Activated effector memory CD4-positive, alpha-beta T cell treated with anti-CD3 and anti-CD28 coated beads, Interleukin-2, amount 50 U/mL, for 16 hours (primary cell): ENCODE measurements at places on chromosomes 3 and 15.
A peak's percentile ranks its signal among the peaks of the same experiment; 100 is the strongest.

DNA sequence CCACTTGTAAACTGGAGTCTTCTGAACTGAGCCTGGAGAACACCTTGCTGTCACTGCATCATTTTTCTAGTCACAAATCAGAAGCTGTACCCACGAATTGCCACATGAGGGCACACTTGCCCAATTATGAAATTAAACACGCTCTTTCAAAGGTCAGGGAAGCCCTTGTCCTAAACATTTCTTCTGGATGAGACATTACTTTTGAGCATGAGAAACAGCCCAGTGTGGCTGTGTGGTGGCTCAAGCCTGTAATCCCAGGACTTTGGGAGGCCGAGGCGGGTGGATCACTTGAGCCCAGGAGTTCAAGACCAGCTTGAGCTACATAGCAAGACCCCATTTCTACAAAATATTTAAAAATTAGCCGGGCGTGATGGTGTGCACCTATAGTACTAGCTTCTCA, 27.5 kb upstream of the CFAP161 start:
- DNase-seq, result peak; percentile 68

GRCh38 chr15:99148851-99149276, 44.0 kb downstream of the SYNM start:
- no peak for DNase-seq

GRCh38 chr15:57647791-57648130, 56.1 kb downstream of the MYZAP start:
- no peak for DNase-seq

- no peak for DNase-seq
These were observed 12.0 kb downstream of the SPPL2A start for GRCh38 chr15:50753463-50753862.

DNA sequence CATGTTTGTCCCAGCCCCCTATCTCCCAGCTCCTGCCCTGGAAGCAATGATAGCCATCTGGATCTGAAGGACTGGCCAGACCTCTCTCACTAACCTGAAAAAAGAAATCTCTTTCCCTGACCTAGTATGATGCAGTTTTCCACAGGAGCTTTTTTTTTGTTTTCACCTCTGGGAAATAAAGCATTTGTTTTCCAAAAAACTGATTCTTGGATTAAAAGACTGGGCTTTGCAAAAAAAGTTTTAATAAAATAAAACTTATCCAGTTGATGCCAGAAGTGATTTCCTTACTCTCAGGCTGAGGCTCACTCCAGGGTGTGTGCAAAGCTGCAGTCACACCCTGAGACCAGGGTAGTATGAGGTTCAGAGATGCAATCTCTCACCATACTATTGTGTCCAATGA, 104.0 kb downstream of the RYK start:
- DNase-seq, result no peak

GRCh38 chr15:58520464-58520863, 88.7 kb downstream of the LIPC start:
- peak; percentile 42 for DNase-seq

GRCh38 chr3:31895471-31895870, 85.6 kb downstream of the OSBPL10 start:
- DNase-seq, result no peak

DNA sequence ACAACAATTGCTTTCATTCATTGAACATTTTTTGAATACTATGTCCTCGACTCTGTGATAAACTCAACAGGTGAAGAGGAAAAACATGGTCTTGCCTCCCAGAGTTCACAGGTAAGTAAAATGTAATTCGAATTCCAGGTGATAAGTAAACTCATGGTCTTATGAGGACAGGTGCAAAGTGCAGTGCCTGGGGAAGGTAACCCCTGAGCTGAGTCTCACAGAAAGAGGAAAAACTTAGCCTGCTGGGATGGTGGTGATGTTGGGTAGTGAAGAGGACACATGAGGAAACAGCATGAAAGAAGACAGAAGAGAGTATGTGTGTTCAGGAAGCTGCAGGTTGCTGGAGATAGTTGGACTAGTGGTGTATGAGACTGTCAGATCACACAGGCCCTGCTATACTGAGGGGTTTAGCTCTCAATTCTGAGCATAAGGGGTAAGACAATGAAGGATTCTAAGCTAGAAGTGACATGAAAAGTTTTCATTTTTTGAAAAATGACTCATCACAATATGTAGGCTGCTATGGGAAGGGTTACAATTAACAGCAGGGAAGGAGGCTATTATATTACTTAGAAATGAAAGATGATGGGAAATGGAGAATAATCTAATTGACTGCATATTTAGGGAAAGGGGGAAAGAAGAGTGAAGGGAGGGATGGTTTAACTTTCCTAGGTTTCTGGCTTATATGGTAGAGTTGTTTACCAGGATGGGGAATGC, 111.3 kb downstream of the ISL2 start:
- DNase-seq, result no peak

DNA sequence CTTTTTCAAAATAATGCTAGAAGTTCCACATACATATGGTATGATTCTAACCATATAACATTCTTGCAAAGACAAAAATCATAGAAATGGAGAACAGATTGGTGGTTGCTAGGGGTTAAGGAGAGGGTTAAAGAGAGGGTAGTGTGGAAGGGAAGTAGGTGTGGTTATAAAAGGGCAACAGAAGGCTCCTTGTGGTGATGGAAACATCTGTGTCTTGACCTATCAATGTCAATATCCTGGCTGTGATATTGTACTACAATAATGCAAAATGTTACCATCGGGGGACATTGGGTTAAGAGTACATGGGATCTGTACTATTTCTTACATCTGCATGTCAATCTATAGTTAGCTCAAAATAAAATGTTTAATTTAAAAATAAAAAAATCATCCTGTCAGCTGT, 67.8 kb upstream of the FSIP1 start:
- DNase-seq, result no peak

GRCh38 chr15:74497584-74497983, 36.6 kb upstream of the UBL7 start:
- DNase-seq, result no peak

- no peak for DNase-seq
These were observed 116.6 kb upstream of the NR2F2 start for GRCh38 chr15:96213896-96214295.

- no peak for DNase-seq
These were observed 39.9 kb upstream of the CCNL1 start for GRCh38 chr3:157199841-157200240.

DNA sequence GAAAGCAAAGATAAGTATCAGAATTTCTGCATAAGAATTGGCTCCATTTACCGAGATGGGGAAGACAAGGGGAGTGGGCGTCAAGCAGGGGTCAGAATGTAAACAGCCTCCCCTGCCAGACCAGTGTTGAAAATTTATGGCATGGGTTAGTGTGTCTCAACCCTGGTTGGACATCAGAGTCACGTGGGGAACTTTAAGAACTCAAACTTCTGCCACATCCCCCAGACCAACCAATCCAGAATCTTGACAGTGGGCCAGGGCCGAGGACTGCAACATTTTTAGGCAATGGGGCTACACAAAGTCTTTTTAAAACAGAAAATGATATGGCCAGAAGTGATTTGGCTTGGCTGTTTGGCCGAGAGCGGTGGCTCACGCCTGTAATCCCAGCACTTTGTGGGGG, 14.3 kb upstream of the MASP1 start:
- no peak for DNase-seq

GRCh38 chr3:78604341-78604740, 1163.5 kb downstream of the ROBO1 start:
- DNase-seq, result no peak

- DNase-seq, result no peak
These were observed 2.8 kb downstream of the GOLGA8A start for GRCh38 chr15:34434627-34435305.

GRCh38 chr3:185350841-185351240, 12.1 kb upstream of the MAP3K13 start:
- DNase-seq, result no peak

DNA sequence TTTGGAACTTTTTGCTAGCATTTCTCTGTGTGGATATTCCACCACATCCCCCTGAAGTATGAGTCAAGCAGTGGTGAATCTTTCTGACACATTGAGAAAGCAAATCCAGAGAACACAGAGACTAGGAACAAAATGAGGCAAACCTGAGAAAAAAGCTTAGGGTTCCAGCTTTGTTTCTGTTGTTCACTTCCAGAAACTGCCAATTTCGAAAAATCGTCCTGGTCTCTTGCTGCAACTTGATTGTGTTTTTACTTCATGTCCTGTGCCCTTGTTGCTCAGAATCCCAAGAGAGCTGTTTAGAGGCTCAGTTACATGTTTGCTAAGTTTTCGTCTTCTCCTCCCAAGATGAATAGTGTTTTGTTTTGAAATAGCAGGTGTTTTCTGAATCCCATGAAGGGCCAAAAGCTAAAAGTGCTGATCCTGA, 13.7 kb downstream of the MAP2K1 start:
- DNase-seq, result no peak

DNA sequence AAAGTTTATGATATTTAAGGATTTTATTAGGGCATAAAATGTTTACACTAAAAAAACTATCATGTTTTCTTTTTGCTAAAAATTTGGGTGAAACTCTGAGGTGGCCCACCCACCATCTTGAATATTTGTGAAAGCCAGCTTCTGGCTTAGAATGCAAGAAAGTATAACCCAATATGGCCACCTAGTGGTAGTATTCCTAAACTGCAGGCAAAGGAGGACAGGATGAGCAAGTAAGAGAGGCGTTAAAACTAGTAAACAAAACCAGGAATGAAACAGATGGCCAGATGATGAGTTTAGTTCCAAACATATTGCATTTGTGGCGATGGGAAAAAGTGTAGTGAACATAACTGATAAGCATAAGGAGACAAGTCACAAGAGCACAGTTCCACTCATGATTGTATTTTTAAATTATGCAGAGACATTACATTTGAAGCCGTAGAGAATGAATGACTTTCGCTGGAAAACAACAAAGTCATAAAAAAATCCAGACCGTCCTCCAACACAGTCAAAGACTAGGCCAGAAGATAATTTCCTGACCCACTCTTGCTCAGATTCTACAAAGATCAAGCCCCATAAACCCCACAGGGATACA, 103.3 kb upstream of the PRTG start:
- DNase-seq, result no peak

DNA sequence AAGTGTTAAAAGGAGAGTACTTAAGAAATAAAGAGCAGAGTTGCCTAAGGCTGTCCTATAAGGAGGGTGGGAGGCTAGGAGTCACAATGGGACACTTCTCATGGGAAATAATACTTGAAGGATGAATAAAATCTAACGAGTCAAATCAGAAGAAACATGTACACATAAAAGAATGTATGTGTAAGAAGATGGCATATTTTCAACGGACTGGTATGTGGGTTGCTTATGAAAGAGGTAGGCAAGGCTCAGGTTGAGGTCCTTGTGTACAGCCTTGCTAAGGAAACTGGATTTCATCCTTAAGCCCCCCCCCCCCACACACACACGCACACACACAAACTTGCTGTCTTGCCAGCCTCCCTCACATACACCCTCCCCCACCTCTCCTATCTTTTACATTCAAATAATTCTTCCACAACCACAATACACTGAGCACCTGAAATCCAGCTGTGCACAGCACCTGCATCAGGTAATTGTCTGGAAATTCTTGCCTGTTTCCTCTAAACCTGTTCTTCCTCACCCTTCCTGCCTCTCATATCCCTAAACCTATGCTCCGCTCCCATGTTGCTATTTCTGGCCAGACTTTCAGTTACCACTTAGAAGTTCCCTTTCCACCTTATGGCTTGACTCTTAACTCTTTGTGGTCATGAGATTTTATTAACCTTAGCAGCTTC, 79.2 kb downstream of the FMN1 start:
- DNase-seq, result no peak

DNA sequence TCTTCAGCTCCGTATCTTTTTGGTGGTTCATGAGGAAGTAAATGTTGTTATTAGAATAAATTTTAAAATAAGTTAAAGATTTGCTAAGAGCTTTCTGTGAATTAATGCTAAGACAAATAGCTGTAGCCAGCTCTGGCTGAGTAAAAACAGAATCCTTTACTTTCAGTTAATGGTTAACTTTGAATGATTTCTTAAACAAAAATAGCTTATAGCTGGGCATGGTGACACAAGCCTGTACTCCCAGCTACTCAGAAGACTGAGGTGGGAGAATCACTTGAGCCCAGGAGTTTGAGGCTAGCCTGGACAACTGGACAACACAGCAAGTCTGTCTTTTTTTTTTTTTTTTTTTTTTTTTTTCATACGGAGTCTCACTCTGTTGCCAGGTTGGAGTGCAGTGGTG, 25.0 kb downstream of the TCAIM start:
- DNase-seq, result no peak

DNA sequence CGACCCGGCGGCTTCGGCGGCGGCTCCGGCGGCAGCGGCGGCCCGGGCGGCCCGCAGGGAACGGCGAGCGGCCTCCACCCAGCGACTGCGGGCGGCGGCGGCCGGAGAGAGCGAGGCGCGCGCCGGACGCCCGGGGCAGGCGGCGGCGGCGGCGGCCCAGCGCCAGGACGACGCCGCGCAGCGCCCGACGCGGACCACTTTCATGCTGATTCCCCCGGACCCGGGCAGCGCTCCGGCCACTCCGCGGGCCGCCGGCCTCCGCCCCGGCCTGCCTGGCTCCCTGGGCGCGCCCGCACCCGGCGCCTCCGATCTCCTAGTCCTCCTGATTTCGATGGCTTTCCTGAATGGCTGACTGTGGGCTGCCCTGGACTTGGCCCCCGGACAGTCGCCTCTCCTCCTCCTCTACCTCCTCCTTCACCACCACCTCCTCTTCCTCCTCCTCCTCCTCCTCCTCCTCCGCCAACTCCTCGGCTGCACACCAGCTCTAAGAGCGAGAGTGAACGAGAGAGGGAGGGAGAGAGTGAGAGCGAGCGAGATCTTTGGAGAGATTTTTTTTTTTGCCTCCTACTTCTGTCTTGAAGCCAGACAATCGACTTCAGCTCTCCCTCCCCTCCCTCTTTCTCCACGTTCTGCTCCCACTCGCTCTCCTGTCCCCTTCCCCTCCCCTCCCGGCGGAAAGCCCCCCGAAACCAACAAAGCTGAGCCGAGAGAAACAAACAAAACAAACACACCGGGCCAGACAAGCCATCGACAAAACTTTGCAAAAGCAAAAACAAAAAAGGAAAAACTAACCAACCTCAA, 844 bp downstream of the NR2F2 start:
- DNase-seq, result no peak

- DNase-seq, result no peak
These were observed 186.6 kb downstream of the RAP2B start for GRCh38 chr3:153348457-153349107.

DNA sequence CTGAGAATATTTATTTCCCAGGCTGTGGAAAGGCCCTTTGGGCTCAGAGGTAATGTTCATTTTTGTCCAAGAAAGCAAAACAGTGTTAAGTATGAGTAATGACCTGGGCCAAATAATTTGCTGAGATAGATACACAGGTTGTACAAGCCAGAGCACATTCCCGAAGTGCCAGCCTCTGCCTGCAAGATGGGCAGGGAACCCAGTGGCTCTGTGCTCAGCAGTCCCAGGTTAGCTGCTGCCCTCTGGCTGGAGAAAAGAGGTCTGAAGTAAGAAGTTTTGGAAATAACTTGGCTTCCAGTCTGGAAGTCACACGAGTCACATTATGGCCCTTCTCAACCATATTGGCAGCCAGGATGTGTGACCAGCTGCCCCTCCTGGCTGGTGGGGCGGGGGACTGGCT, 20.2 kb downstream of the MYZAP start:
- DNase-seq, result no peak

- peak; percentile 49 for DNase-seq
These were observed 7.1 kb downstream of the AMOTL2 start for GRCh38 chr3:134366928-134367811.
